ENCODE measurements at places on chromosomes 7 and 10.

DNA sequence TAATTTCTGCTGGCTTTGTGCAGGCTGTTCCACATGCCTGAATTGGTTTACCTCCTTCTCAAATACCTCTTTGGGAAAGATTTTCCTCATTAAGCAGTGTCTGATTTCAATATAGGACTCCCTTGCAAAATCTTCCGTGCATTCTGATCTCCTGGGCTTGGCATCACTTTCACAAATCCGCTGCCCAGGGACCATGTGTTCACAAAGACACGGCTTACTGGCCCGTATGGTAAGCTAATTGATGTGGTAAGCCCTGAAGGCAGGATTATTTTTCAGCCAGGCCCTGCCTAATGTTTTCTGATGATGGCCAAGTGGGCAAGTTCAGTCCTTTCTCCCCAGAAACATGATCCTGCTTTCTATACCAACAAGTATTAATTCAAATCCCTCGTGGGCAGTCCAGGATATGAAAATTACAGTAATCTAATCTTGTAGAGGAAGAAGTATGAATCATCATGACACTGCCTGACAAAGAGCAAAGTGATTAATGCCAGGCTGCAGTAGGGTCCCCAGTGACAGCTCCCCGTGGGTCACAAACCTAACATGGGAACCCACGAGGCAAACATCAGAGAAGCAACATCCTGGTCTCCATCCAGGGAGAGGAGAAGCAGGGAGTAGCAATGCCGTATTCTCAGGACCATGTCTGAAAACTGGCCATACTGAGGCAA lies 11.6 kb upstream of the SVIL start:
- no peak for DNase-seq

- no peak for DNase-seq
Measured at GRCh38 chr10:8588135-8588534, 533.6 kb downstream of the GATA3 start.

DNA sequence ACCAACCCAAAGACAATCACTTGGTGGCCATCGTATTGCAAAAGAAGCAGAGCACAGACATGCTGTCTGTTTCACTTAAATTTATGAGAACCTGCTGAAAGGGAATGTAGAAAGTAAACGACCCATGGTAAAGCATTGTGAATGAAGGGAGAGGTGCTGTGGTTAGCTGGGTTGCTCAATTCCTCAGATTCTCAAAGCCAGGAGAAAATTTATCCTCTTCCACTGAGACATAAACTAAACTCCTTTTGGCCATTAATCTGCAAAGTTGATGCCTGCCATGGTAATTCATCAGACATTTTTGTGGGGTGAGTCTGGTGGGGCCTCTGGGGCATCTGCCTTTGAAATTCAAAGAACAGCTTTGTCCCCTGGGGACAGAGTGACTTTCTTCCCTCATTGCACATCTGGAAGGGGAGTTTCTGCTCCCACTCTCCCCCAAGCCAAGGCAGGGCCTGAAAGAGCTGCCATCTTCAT lies 951.0 kb downstream of the LRMDA start:
- no peak for DNase-seq

DNA sequence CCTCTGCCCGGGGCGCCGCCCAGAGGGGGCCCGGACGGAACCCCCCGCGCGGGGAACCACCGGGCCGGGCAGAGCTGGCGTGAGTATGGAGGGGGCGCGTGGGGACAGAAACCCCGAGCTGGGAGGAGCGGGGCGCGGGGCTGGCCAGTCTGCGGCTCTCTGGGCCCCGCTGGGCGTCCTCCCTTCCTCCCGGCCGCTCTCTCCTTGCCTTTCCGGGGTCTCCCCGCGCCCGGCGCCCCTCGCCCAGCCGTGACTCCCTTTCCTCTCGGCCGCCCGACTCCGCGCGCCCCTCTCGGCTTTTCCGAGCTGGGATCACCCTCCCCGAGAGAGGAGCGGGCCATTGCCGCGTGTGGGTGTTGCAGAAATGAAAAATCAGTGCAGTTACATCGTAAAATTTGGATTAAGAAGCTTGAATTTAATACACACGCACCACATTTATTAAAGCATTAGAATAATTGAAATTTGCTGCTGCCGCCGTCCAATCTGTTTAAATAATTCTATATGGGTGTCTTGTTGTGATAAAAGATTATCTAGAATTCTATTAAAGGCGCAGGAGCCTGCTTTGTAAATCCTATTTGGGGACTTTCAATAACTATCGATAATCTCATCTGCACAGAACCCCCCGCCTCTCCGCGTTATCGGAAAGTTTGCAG lies 9.1 kb downstream of the UNCX start:
- DNase-seq = no peak

DNA sequence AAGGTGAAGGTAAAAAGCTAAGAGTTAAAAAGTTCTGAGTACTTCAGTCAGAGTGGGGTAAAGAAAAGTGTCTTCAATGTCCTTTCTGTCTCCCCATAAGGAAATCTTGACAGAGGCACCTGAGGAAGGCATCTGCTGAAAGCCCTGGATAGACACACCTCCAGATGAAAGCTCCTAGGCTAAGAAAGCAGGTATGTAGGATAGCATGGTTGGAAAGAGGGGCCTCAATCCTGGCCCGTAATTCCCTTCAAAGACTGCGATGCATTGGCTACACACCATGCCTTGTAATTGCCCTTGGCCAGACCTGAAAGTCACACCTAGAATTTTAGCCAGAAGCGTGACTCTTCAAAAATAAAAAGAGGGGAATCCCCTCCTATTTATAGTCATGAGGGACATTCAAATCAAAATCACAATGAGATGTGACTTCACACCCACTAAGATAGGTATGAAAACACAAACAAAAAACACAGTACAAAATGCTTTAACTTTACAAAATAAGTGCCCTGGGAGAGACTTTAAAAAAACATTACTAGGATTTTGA lies 809.7 kb downstream of the IPMK start:
- DNase-seq = no peak

DNA sequence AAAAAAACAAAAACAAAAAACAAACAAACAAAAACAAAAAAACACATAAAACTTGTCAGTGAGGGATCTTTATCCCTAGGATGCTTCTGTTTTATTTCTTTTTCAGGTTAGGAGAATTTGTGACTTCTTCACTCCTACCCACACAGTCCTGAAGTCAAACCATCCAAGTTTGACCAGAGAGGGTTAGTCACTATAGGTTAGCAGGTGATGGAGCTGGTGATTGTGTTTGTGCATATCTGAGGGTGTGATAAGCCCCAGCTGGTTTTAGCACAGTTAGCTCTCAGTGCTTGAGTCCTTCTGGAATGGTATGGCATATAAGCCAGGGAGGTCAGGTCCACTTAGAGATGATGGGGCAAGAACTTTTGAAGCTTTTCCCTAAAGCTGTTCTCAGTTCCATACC lies 11.8 kb upstream of the IKZF1 start:
- DNase-seq = no peak

GRCh38 chr7:122743211-122743610 lies 40.5 kb upstream of the RNF148 start:
- DNase-seq = no peak

GRCh38 chr10:75852851-75853484 lies 421.5 kb downstream of the LRMDA start:
- no peak for DNase-seq

- DNase-seq = no peak
Measured at GRCh38 chr7:42175834-42176723, 60.9 kb downstream of the GLI3 start.

DNA sequence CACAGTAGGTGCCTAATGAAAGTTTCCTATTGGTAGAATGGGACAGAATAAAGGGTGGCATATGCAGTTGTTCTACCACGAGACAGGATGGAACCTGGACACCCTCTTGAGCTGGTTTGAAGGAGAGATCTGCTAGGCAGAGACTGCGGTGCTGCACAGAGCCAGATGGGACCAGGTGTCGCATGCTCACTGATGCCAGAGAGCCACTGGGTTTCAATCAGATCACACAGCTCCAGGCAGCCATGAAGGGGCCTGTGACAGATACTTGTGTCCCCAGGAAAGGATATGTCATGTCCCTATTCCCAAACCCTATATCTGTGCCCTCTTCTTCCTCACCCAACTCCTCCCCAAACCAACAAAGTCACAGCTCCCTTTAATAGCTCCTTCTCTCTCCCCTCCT lies 235.7 kb downstream of the PRPF18 start:
- no peak for DNase-seq

DNA sequence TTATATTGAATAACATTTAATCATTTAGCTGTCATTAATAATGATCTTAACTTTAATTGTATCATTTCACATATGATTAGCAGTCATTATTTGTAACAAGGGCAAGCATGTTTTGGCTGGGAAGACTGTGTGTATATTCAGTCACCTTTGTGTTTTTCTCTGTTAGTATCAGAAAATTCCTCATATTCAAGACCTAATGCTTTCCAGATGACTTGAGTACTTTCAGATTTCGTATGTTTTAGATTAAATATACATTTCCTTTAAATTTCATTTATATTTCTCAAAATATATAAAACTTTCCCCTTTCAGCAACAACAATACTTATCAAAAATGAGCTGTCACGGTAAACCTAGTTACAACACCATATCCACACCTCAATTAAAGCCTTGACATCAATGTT lies 6.3 kb upstream of the CACNA2D1 start:
- DNase-seq = no peak

GRCh38 chr7:98162758-98163157 lies 48.5 kb upstream of the BHLHA15 start:
- no peak for DNase-seq

DNA sequence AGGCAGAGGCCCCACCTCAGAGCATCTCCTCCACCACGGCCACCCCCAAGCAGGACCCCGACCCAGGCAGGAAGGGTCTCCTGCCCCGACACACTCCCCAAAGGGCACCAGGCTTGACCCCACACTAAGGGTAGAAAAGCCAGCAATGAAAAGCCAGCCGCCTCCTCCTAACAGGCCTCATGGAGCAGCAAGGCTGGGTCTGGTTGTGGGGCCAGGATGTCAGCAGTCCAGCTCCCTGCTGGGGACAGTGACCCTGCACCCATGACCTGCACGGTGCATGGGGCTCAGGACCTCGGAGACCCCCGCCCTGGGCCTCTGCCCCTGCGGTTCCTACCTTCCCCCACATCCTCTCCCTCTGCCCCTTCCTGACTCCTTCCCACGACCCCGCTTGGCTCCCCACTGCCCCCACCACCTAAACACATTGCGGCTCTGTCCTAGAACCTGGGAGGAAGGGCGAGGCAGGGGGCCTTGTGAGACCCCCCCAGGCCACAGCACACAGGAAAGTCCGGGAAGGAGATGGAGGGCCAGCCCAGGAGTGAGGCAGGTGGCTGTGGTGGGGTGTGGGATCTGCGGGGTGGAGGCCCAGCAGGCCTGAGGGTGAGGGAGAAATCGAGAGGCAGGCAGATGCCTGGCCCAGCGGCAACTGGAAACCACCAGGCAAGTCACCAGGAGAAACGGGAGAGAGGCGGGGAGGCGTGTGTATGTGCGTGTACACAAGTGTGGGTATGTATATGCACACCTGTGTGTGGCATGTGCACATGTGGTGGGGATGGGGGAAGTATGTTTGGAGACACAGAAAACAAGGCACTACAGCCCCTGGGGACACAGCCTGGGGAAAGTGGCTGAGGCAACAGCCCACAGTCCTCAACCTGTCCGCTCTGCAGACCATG lies 229.9 kb downstream of the MAD1L1 start:
- DNase-seq = no peak

DNA sequence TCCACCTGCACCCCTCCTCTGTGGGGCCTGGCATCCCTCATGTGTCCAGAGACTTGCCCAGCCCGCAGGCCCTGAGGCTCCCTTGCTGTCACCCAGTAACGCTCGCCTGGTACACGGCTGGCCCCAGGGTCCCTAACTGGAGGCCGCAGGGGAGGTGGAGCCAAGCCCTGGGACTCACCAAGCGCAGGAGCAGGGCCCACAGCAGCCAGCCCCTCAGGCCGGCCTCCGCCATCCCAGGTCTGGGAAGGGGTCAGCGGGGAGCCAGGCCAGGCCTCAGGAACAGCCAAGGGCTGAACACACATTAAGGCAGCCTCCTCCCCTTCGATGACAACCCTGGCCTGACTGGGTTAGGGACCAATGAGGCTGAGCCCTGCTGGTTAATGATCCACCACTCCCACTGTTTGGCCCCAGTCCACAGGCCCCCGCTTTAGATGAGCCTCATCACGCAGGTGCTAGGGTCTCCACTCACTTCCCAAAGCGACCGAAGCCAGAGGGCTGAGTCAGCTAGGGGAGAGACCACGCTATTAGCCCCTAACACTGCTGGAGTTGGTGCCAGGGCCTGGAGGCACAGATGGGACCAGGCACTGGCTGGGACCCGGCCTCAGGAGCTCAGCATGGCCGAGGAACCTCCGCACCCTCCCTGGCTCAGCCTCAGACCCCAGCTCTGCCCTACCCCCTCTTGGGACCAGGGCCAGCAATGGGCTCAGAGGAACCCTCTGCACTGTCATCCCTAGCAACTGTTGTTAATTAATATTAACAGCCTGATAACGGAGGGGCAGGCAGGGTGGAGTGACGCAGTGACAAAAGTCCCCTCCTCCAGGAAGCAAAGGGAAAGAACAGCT lies at the start of gene NPC1L1:
Gene NPC1L1 (minus strand): TSS at position 303 of the 842 bp plus-strand sequence. CDS start 71 bp downstream, at position 232.
- DNase-seq = no peak

GRCh38 chr10:119588071-119588470 lies 8.7 kb downstream of the TIAL1 start:
- DNase-seq = no peak

- DNase-seq = no peak
Measured at GRCh38 chr7:44184206-44184872, 4.9 kb downstream of the GCK start.

DNA sequence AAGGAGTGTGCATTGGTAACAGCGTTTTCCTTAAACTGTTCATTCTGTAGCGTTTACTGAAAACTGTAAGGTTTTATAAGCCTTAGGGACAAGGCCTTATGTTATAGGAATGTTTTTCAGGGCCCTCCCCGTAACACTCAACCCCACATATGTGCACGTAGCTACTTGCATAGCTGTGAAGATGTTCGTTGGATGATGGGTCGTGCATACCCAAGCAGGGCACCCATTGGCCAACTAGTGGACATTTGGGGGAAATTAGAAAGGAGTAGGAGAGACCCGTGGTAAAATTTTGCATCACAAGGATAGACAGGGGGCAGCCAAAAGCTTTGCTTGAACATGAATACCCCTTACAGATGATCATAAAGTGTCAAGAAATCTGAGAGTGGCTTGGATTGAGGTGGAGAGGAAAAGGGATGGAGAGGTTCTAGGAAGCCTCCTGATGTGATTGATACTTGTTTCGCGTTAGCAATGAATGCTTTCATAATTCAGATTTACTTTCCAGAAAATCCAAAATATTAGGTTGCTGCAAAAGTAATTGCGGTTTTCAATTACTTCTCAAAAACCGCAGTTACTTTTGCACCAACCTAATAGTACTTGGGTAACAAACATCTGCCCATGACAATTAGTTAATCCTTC lies 878 bp downstream of the SEC61A2 start:
- DNase-seq = no peak

GRCh38 chr7:141242568-141242967 lies 168.7 kb downstream of the TMEM178B start:
- DNase-seq = no peak

DNA sequence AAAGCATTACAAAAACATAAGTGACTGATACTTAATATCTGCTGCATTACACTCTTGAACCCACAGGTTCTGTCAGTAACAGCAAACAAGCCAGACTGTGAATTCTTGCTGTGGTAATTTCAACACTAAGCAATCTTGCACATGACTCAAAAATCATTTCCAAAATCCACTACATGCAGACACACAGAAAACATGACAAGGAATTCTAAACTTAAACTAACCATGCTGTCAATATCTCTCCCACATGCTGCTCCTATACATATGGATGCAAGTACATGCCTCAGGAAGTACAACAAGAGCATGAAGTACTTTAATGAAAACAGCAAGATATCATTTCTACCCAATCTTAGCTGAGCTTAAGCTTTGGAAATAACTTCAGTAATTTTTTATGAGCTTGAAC lies 890.2 kb upstream of the KCND2 start:
- no peak for DNase-seq

All from stimulated activated CD8-positive, alpha-beta memory T cell treated with anti-CD3 and anti-CD28 coated beads, Interleukin-4, amount 100 ng/mL, for 1 hour (primary cell).